Astrocyte of the cerebellum (primary cell): ENCODE measurements at places on chromosomes 5 and 9.
A peak's percentile ranks its signal among the peaks of the same experiment; 100 is the strongest.

DNA sequence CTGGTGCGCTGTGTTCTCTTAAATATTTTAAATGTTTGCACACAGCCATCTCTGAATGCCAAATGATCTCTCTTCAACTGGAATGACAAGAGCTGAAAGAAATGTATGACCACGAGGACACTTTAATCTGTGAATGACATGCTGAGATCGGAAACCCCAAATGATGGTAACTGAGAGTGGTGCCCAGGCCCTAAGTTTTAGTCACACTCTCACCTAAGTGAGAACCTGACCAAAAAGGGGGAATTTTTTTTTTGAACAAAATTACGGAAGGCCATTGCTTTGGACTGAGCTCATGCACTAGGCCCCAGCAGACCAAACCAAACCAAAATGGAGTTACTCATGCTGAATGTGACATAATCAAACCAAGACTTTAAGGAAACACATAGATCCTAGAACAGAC is 167.1 kb upstream of the TUT7 start:
- DNase-seq = no peak

- DNase-seq = no peak
These were observed 42.1 kb downstream of the OTULIN start for GRCh38 chr5:14706615-14707021.

GRCh38 chr5:175821790-175822211 is 49.6 kb upstream of the CPLX2 start:
- no peak for DNase-seq

GRCh38 chr9:129613520-129614175 is 7.3 kb downstream of the C9orf50 start:
- DNase-seq = no peak

- no peak for DNase-seq
These were observed 19.3 kb downstream of the SEC16A start for GRCh38 chr9:136463578-136463977.

GRCh38 chr9:118215549-118215948 is 511.3 kb downstream of the TLR4 start:
- DNase-seq = no peak

DNA sequence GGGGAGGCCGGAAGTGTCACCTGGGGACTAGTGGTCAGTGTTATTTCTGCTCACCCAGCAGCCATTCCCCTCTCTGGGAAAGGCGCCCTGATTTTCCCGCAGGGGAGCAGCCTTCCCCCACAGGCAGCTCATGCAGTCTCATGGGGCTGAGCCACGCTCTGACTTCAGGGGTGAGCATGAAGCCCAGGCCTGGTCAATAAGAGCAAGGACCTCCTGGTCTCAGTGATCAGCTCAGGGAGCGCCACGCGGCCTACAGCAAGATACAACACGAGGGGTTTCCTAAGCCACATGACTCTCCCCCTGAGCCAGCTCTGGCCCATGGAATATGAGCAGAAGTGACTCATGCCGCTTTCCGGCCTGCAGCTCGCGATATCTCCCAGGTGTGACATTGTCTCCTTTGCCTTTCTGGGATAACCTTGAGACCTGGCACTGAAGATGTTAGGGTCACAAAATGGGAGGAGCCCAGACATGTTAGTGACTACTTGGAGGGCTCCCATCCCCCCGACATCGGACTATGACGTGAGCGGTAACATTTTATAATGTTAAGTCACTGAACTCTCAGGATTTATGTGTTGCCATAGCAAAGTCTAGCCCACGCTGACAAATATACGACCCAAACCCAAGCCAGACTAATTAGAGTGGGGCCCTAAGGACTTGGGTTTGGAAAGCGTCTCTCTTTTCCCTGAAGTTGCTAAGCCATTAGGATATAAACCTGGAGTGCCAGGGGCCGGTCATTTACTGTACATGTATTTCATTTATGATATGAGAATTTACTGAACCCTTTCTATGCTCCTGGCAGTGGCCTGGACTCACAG is 46.5 kb upstream of the GFPT2 start:
- no peak for DNase-seq

GRCh38 chr5:136133922-136134379 is 1.3 kb downstream of the SMAD5 start:
- no peak for DNase-seq

DNA sequence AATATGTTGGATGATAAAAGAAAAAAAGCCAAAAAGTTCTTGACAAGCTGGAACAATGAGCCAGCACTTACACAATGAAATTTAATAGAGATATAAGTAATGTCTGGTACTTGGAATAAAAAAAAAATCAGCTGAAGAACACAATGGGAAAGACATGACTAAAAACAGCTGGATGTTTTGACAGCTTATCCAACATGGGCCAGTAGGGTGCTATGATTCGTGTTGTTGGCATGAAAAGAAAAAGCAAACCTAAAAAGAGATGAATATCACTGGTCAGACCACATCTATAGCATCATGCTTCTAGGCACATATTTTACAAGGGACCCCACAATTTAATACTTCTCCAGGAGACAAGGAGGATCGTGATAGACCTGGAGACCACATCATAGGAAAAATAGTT is 175.3 kb downstream of the ARL15 start:
- peak; percentile 8 for DNase-seq

DNA sequence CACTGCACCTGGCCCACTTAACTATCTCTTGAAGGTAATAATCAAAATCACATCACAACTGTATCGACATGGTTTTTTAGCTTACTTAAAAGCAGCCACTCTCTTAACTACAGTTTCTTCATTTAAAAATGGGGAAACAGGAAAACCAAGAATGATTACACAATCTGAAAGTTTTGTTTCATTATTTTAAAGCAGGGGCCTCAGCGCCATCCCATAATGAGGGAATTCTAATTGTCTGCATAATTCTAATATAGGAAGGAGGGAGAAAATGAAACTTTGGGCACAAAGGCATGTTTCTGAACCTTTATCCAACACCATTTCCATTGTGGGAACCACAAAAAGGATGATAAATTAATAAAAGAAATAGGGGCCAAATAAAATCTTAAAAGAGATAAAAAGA is 7.6 kb downstream of the HACD4 start:
- DNase-seq = no peak

DNA sequence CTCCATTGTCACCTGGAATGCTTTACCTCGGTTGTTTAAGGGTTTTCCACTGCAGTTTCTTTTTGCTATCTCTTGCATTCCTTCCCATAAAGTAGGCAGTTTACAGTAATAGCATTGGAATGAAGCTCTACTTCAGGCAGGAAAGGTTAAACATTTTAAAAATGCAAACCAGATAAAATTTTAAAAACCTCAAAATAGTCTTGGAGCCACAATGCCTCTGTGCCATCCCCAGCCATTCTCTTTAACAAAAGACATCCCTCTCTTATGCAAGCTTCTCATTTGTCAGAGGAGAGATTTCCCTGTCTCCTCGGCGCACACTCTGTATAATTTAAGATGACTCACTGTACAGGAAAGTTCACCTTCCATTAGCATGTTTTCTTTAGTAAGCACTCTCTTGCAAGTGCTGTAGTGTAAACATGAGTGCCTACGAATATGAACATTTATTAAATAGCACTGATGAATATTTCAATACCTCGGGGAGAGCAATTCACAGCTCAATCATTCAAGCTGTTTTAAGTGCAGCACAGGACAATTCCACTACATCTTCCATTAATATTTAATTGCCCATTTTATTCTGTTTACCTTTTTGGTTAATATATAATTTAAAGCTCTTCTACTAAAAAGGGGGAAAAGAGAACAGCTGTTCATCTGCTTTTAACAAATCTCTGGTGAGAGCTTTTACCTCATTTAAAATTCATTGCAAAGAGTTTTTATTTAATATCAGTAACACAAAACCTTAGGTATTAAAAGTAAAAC is 343.6 kb downstream of the SPATA31D1 start:
- DNase-seq = peak; percentile 87

GRCh38 chr5:175867587-175868347 is 3.6 kb upstream of the CPLX2 start:
- DNase-seq = no peak

DNA sequence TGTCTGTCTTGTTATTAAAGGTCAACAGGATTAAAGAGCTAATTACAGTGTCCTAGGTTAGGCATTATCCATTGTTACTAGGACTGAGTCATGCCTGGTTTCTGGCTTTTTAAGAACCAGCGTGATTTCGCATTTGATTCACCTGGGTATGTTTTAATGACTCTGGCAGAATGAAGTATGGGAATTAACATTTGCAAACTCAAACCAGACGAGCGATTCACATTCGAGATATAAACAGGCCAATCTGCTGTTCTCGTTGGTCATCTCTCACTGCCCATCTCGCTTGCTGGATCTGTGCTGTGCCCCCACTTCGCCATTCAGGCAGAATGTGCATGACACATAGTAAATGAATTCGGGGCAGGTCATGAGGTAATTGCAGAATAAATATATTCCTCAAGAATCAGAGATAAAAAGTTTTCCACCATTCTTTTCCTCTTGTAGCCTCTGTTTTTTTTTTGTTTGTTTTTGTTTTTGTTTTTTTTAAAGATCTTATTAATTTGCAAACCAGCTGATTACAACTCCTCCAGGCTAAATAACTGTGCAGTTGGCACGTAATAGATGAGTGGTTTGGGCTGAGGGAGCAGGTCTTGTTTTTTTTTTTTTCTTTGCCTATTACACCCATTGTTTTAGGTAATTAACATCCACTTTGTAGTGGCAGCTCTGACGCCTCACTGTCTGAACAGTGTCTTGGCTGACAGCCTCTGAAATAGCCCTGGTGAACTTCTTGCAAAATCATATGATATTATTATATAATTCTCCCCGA is 313.5 kb upstream of the MSX2 start:
- DNase-seq = no peak

GRCh38 chr5:124592891-124593290 is 153.5 kb downstream of the ZNF608 start:
- DNase-seq = no peak

DNA sequence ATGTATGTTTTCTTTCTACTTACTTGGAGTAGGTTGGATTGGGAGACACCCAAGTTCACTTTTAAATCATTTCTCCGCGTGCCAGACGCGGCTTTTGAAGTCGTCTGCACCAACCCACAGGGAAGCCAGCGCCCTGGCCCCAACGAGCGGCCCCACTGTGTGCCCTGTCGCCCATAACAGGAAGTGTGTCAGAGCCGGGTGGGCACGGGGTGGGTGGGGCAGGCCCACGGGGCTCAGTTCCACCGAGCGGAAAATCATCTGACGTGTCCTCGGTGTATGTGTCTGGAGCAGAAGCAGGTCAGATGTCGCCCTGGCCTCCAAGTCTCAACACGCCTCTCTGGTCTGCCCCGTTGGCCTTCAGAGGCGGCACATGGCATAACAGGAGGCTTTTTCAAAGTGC is 22.7 kb upstream of the SMIM23 start:
- DNase-seq = no peak

DNA sequence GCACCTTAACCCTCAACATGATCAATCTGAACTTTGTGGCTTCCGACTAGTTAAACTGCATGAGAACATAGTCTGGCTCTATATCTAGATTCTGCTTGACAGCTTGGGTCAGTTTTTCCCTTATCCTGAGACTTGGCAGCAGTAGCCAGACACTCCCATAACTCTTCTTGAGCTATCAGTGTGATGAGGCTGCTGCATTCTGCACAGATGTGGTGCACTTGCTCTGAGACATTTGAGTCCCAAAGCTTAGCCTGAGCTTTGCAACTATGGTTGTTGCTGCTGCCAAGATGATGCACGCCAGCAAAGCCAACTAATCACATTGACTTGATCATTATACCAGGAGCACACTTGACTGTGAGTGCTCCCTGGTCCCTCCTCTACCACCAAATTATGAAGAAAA is 36.2 kb downstream of the MOCS2 start:
- no peak for DNase-seq

DNA sequence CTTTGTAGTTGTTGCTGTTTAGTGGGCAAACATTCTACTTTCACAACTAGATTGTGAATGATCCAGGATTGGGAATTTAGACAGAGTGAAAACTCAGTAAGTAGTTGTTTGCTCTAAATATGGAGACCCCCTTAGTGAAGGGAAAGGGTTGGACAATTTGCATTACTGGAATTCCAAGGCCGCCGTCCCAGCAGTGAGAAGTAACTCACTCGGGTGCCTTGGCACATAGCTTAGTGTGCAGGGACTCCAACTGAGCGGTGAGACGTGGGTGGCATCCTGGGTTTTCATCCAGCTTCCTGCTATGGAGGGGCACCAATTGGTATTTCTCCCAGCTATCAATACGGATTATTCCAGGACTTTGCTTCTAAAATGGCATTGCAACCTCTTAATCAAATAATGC is 69.7 kb upstream of the FCN1 start:
- DNase-seq = no peak

- no peak for DNase-seq
These were observed 84.3 kb downstream of the MRPS27 start for GRCh38 chr5:72235725-72236124.

DNA sequence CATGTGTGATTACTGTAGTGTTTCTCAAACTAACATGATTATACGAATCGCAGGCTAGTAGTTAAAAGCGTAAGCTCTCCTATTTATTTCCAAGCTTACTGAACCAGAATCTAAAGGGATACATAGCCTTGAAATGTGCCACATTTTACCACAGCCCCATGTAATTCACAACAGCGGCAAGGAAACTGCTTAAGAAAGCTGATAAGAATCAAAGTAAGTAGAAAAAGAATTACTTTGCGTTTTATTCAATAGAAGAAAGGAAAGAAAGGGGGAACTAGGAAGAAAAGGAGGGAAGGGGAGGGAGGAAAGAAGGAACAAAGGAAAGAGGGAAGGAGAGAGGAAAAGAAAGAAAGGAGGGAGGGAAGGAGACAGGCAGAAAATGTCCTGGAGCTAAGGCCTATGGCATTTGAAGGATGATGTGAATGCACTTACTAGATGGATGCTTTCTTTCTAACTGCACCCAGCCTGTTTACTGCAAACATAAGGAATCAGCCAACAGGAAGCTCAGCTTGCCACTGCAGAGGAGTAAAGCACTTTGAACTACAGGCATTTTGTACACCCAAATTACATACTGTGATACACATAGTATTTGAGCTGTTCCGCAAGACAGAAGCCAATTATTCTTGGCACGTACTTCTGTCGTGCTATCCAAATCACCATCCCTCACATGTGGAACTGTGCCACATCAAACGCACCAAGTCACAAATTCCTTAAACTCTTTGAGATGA is 521.7 kb downstream of the RAB3C start:
- no peak for DNase-seq

GRCh38 chr9:79684711-79685575 is 113.2 kb downstream of the TLE4 start:
- no peak for DNase-seq

- DNase-seq = no peak
These were observed 3.8 kb downstream of the ATP6V1G1 start for GRCh38 chr9:114591291-114591787.

DNA sequence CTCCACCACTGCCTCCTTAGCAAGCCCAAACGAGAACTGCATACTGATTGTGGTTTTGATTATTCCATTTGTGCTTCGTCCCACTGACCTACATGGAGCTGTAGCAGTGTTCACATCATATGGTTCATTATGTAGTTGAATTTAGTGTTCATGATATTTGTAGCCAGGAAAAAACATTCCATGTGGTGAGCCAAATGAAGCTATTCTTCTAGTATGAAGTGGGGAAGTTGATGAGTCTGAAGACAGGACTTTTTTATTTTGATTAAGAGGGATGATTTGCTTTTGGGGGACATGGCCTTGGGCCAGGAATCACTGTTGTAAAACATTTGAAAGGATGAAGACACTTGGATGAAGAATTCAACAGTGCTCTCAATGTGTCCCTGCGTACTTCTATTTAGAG is 192.9 kb upstream of the SLC27A6 start:
- no peak for DNase-seq
